T-helper 17 cell (primary cell): ENCODE measurements at places on chromosomes 1 and 21.

DNA sequence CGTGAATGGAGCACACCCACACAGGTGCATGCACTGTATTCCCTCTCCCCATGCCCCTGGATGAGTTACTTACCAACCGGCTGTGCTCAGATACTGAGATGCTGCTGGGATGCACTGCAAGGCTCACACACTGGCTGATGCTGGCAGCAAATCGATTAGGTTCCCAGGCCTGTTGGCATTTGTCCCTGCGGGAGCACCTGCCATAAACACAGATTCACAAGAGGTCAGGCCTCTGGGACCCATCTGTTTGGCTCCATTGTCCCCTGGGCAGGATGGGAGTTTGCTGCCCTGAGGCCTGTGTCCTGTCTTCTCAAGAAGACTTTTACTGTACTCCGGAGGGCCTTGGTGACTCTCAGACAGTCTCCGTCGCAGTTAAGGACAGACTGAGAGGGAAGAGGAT, 145.4 kb downstream of the PLXNA2 start:
- no peak for DNase-seq

GRCh38 chr1:50132347-50132894, 23.7 kb downstream of the ELAVL4 start:
- DNase-seq, result no peak

- DNase-seq, result no peak
Measured at GRCh38 chr1:85363521-85363920, 87.1 kb upstream of the BCL10 start.

DNA sequence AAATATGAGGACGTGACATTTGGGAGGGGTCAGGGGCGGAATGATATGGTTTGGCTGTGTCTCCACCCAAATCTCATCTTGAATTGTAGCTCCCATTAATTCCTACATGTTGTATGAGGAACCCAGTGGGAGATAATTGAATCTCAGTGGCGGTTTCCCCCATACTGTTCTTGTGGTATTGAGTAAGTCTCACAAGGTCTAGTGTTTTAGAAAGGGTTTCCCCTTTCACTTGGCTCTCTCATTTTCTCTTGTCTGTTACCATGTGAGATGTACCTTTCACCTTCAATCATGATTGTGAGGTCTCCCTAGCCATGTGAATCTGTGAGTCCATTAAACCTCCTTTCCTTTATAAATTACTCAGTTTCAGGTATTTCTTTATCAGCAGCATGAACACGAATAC, 663.6 kb upstream of the CHRM3 start:
- DNase-seq, result no peak

DNA sequence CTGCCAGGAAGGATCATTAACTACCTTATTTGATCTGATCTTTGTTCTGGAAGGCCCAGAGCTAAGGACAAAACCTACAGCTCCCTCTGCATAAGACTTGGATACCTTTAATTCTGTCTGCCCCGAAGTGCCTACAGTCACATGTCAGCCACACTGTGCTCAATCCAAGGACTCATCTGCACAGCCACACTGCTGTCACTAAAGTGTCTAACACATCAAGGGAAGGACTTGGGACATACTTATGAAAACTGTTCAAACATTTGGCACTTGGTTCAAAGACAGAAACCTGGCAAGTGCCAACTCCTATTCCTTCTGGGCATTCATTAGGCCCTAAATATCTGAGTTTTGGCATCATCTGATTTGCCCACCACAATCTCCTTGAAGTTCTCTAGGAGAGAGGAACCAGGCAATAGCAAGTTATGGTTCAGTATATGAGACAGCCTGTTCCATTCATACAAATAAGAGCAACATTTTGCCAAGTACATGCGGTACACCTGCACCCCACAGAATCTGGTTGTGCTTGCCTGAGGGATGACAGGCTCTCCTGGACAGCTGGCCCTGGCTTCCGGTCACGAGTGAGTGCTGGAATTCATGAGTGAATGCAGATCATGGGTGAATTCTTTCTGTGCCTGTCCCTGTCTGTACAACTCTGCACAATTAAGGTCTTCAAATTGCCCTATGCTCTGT, 105.9 kb downstream of the KCNK1 start:
- no peak for DNase-seq

DNA sequence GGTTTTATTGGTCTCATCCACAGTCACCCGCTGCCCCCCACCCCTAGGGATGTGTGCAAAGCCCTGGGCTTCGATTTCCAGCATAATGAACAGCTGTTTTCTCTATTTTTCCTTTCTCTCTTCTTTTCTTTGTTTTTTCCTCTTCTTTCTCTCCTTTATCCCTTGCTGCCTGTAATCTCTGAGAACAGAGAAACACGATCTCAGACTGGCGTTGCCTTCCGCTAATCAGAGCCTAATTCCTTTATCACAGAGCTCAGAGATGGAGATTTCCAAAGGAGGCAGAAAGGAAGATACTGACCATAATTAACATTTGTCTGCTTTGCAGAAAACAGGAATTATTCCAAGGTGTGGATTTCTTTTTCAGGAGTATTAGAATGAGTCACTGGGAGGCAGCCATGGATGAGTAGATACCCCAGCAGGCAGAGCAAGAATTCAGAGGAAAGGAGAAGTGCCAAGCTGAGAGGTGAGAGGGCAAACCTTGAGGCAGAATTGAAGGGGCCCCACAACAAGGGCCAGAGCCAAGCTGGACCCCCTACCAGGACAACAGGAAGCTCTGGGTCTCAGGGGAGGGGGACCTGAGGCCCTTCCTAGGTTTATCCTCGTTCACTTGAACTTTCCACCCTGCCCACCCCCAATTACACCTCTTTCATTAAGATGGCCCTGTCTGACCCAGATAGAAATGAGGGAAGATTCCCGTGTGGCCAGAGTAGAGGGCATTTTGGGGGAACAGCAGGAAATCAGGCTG, 33.3 kb downstream of the MATN1 start:
- DNase-seq, result no peak

DNA sequence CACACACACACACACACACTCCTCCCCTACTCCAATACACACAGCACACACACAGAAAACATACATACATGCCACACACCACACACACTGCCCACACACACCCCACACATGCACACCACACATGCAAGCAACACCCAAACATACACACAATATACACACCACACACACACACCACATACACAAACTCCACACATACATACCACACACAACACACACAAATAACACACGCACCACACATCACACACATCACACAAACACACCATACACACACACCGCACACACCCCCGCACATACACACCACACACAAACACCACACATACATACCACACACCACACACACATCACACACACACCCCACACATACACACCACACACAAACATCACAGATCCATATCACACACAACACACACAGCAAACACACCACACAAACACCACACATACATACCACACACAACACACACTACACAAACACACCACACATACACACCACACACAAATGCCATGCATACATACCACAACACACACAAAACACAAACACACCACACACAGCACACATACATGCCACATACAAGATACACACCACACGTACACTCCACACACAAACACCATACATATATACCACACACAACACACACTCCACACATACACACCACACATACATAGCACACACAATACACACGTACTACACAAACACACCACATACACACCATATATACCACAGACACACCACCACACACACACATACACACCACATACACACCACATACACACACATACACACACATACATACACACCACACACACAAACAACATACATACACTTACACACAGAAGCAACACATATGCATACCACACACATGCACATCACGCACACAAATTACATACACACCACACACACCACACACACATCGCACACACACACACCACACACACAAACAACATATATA, 932 bp upstream of the RAB7B start:
- DNase-seq, result no peak

DNA sequence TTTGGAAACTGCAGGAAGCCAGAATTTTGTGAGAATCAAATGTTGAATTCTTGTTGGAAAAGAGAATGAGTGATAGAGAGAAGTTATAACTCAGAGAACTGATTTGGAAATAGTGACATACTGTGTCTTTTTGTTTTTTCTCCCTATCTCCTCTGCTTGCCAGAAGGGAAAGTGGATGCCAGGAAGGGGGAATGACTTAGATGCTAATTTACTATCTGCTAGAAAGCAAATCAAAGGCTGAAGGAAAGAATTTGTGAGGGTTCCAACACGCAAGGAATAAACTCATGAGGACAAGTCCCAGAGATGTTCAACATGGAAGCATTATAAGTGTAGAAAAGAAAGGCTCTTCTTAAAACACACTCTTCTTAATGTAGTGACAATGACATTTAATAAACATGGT, 20.5 kb upstream of the LRRC39 start:
- DNase-seq, result no peak

DNA sequence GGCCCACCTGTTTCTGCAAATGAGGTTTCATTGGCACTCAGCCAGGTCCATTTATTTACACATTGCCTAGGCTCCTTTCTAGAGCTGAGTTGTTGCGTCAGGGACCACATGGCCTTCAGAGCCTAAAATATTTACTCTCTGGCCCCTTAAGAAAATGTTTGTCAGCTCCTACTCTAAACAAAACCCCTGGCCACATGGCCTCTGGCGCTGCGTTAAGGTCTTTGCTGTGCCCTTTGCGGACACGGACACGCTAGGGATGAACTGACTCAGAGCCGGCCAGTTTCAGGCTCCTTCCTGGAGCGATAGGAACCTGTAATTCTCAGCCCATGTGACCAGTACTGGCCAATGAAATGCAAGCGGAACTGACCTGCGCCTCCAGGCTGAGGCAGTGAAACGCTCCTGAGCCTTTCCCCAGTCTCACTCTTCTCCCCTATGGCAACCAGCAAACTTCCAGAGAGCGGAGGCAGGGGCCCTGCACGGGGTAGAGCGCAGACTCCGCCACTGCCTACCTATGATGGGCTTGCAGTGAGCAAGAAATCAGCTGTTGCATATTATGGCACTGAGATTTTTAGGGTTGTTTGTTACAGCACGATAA, 160.3 kb downstream of the ETS2 start:
- no peak for DNase-seq

GRCh38 chr1:86381223-86381622, 14.9 kb downstream of the ODF2L start:
- DNase-seq, result no peak

- DNase-seq, result no peak
Measured at GRCh38 chr1:75014250-75014649, 119.9 kb upstream of the LHX8 start.

DNA sequence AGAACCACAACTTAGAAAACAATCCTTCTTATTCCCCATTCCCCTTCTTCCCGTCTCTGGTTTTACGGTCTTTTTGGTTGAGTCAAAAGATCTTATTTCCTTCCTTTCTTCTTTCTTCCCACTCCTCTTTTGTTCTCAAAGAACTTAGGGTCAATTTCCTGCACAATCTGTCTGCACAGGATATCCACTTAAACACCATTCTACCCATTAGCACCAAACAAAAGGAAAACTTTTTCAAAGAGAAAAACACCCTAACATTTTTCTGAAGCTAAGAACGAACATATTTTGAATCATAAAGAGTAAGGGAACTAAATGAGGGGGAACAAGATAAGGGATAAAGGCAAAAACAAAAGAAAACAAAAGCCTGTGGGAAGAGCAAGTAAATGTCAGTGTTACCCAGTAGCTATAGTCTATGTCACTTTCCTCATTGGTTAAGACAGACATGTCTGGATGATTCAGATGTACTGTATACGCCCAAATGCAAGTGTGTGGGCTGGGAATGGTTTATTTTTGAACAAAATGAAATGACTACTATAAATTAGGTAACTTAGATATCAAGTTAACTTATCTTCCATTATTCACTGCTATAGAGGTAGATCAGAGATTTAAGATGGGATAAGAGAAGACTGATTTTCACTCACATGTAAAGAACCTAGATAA, 59.9 kb downstream of the TOR3A start:
- no peak for DNase-seq

GRCh38 chr1:190667914-190668313, 190.2 kb upstream of the BRINP3 start:
- DNase-seq, result no peak

- no peak for DNase-seq
Measured at GRCh38 chr1:222028116-222028515, 286.2 kb upstream of the DUSP10 start.

DNA sequence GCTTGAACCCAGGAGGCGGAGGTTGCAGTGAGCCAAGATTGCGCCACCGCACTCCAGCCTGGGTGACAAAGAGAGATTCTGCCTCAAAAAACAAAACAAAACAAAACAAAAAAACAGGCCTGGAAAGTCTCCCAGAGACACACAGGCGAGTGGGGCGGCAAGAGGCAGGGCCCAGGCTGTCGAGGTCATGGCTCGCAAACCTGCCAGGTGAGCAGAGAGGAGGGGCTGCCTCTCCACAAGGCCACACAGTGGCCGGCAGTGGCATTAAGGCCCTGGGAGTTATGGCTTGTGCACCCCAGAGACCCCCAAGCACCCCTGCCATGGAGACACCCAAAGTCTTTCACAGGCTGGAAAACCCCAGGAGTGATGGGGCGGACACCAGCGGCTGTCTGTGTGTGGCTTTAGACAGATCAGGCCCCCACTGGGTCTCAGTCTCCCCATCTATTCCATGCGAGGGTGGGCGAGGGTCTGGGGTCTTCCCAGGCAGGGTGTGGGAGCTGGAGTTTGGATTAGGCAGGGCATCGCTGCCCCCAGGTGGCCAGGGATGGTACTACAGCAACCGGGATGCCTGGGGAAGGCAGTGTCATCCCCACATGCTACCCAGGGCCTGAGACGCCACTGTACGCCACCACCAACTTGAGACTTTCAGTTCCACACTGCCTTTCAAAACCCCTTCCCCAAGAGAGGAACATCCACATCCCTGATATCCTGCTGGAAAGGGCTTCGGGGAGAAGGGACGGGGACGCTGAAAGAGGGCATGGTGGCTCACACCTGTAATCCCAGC, 7.3 kb upstream of the CTRC start:
- peak; percentile 63 for DNase-seq

DNA sequence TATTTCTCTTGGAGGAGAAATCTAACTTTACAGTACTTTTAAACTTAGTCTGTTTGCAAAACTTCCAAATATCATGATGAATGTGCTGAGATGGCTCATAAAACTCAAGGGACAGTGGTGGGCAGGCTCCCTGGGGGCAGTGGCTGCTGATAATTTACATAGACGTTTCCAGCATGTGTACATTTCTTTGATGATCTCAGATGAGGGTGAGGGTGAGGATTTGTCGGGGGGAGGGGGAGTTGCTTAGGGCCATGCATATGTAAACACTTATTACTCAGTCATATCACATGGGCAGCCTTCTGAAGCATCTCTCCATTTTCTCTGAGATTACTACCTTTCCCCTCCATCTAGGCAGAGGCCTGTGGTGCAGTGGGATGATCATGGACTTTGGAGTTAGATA, 152.9 kb upstream of the HMGB4 start:
- no peak for DNase-seq

GRCh38 chr21:41653243-41653953, 113.5 kb downstream of the RIPK4 start:
- DNase-seq, result no peak

DNA sequence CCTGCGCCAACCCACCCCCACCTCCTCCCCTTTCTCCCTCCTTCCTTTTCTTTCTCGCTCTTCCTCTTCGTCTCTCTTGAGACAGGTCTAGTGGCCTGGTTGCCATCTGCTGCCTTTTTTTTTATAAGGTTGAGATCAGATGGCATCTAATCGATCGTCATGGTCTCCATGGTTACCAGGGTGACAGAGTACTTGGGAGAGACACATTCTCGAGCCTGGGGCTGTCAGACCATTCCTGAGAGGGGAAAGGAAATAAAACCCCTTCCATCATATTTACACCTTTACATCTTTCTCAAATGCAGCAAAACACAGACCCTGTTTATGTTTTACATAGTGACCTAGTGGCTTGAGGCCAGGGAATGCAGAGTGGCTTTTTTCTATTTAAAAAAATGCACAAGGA, 53.5 kb upstream of the SLC22A15 start:
- no peak for DNase-seq
